ENCODE measurements at places on chromosomes 16 and 17. TPM values are rescaled to one million over a fixed set of nuclear protein-coding genes. Genes with fewer than 3 reads are reported as not detected.

Gene RPRML
- total RNA-seq: not detected

GRCh38 chr17:68399638-68400403 lies 57.5 kb downstream of the WIPI1 start:
- H3K4me3 ChIP-seq: no peak overlapping the region
- H3K36me3 ChIP-seq: peaks cover 1% of the 10 kb centered on the region
- peaks cover 19% of the 10 kb centered on the region for H3K4me1 ChIP-seq
- no peaks in the 10 kb centered on the region for H3K27me3 ChIP-seq
- peak overlapping the region; percentile 67 for H3K27ac ChIP-seq

Gene HIC1
- 56.7 TPM for total RNA-seq

- no peak overlapping the region for H3K27ac ChIP-seq
- H3K4me1 ChIP-seq: peaks cover 28% of the 10 kb centered on the region
- no peaks in the 10 kb centered on the region for H3K36me3 ChIP-seq
- DNase-seq: no peak
- H3K4me3 ChIP-seq: no peak overlapping the region
- no peaks in the 10 kb centered on the region for H3K27me3 ChIP-seq
These were observed 151.2 kb downstream of the CCDC182 start for GRCh38 chr17:57593739-57594462.

GRCh38 chr16:22092143-22092933 lies at the start of gene VWA3A:
VWA3A (plus strand) TSS chr16:22092541; CDS start chr16:22092638, 97 bp downstream.
- no peaks in the 10 kb centered on the region for H3K4me1 ChIP-seq
- peaks cover 8% of the 10 kb centered on the region for H3K27me3 ChIP-seq
- H3K36me3 ChIP-seq: no peaks in the 10 kb centered on the region
- no peak for DNase-seq
- H3K27ac ChIP-seq: no peak within 1 kb of the TSS
- H3K4me3 ChIP-seq: no peak within 1 kb of the TSS

Gene TEKT3
- total RNA-seq: 0.95 TPM

GRCh38 chr17:30337393-30337999 lies 3.6 kb upstream of the TMIGD1 start:
- no peaks in the 10 kb centered on the region for H3K27me3 ChIP-seq
- peaks cover 29% of the 10 kb centered on the region for H3K4me1 ChIP-seq
- H3K36me3 ChIP-seq: no peaks in the 10 kb centered on the region
- DNase-seq: no peak
- no peak overlapping the region for H3K4me3 ChIP-seq
- H3K27ac ChIP-seq: no peak overlapping the region

- no peaks in the 10 kb centered on the region for H3K36me3 ChIP-seq
- H3K27ac ChIP-seq: no peak overlapping the region
- peaks cover 2% of the 10 kb centered on the region for H3K4me1 ChIP-seq
- no peaks in the 10 kb centered on the region for H3K27me3 ChIP-seq
- H3K4me3 ChIP-seq: no peak overlapping the region
- DNase-seq: no peak
These were observed 5.1 kb downstream of the PRSS21 start for GRCh38 chr16:2822158-2822495.

Gene VWA3A
- total RNA-seq: not detected

- H3K4me1 ChIP-seq: peaks cover 14% of the 10 kb centered on the region
- H3K4me3 ChIP-seq: no peak overlapping the region
- no peaks in the 10 kb centered on the region for H3K36me3 ChIP-seq
- H3K27me3 ChIP-seq: peaks cover 29% of the 10 kb centered on the region
- no peak overlapping the region for H3K27ac ChIP-seq
These were observed 15.8 kb upstream of the SRCIN1 start for GRCh38 chr17:38621538-38621937.

DNA sequence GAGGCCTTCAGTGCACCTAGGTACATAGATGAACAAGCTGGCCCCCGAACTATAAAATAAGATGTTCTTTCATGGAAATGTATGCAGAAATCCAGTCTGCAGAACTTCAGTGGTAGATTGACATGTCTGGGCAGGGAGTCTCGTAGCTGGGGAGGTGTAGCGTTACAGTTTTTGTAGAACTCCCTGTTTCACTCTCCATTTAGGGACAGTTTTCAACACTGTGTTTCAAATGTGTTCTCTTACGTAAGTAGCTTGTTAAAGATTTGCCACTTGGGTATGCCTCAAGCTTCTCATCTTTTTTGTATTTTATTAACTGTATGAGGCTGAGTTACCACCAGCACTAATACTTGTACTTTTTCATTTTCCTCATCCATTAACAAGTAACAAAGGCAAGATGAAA lies 46.6 kb downstream of the PLD6 start:
- no peak overlapping the region for H3K27ac ChIP-seq
- H3K36me3 ChIP-seq: peaks cover 4% of the 10 kb centered on the region
- H3K27me3 ChIP-seq: no peaks in the 10 kb centered on the region
- DNase-seq: no peak
- no peaks in the 10 kb centered on the region for H3K4me1 ChIP-seq
- no peak overlapping the region for H3K4me3 ChIP-seq

Measured in natural killer cell treated with Interleukin-12 subunit alpha and Interleukin-12 subunit beta and Interleukin-15 and Interleukin-18, amount 100 ng/mL, for 72 hours (primary cell).